ENCODE measurements at places on chromosomes 2 and 18.
A peak's percentile ranks its signal among the peaks of the same experiment; 100 is the strongest.

DNA sequence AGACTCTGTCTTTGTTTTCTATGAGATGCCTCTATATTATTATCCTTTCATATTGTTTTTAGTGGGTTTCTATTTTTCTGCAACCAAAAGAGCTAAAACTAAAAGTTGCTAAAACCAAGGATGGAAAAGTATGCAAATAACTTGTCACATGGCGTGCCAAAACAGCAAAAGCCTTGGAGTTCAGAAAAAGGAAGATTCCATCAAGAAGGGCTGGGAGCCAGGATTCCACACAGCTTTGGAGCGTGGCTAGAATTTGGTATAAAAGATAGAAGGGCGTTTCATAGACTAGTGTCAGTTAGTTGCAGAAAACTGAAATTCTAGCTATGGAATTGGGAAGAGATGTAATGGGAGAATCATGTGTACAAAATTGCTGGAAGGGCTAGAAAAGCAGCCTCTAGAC is 4.1 kb downstream of the SCYGR1 start:
- DNase-seq, result no peak

DNA sequence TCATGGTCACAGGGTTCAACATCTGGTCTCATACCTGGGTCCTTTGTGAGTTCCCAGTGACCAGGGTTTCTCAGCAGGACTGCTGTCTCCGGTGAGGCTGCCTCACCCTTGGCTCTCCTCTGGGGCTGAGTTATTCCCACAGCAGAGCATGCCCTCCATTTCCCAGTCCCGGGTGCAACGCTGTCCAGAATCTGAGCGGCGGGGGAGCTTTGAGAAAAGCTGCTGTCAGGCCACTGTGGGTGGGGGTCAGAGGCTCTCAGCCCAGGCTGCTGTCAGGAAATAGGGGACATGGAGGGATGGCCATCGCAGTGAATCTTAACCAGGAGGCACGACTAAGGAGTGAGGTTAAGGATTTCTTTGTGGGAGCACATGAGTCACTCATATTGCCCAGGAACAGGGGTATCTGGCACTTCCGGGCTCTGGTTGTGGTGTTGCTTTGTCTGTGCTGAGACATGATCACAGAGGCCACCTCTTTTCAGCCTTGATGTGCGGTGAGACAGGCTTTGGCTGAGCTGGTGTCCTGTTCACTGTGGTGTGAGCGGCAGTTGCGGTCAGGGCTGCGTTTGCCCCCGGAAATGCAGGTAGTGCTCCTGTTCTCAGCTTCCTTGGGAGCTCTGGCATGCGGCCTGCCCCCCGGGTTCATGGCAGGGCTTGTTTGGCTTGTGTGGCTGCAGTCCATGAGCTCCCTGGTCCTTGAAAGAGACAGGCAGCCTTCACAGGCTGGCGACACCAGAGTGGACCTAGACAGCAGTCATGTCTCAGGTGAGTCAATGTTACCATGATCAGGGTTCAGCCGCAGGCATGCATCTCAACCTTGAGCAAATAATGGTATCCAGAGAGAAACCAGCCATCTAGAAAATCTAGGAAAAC is 310.7 kb upstream of the MYT1L start:
- DNase-seq, result no peak

- DNase-seq, result no peak
These were observed 180.6 kb downstream of the MC4R start for GRCh38 chr18:60191926-60192325.

GRCh38 chr18:23529604-23530003 is 26.3 kb downstream of the RMC1 start:
- peak; percentile 79 for DNase-seq

DNA sequence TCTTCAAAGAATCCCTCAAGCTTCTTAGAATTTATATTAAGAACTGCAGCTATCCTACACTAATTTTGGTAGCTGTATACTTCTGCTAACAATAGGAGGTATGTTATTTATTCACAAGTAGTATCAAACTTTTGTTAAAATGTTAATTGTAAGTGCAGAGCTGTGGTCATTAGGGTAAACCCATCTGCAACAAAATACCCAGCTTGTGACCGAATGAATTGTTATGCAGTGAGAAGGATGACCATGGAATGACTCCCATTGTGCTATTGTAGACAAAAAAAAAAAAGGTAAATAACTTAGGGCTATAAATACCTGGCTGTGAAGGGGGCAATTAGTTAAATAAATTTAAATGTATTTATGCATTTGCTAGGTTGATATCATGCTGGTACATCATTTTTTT is 186.1 kb downstream of the ADCYAP1 start:
- DNase-seq, result no peak

DNA sequence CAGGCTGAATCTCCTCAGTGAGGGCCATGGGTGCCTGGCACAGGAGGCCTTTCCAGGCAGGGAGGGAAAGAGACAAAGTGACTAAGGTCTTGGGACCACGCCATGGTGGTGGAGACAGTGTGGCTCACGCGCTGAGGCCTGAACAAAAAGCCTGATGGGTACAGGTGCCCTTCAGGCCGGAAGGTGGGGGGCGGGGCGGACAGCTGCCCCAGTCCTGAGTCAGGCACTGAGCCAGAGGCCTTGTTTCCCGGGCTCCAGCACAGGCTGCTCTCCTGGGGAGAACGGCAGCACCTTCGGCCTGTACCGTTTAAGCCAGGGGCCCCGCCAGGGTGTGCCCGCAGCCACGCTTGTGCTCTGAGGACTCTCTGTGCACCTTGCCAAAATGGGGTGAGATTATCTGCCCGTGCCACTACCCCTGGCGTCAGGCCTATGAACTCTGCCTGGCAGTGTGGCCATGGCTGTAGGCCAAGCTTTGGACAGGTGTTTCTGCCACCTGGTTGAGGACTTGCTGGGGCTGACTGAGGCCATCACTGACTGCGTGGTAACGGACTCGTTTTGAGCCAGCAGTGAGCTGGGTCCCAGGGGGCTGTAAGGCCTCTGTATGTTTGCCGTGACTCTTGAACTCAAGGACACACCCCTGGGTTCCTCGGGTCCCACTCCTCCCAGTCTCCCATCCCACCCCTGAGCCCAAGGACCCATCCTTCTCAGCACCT is 31.7 kb upstream of the DNMT3A start:
- DNase-seq, result no peak

GRCh38 chr2:37322368-37322767 is 2.3 kb downstream of the PRKD3 start:
- DNase-seq, result peak; percentile 79

GRCh38 chr2:223590964-223591363 is 11.2 kb downstream of the SCG2 start:
- DNase-seq, result peak; percentile 83

DNA sequence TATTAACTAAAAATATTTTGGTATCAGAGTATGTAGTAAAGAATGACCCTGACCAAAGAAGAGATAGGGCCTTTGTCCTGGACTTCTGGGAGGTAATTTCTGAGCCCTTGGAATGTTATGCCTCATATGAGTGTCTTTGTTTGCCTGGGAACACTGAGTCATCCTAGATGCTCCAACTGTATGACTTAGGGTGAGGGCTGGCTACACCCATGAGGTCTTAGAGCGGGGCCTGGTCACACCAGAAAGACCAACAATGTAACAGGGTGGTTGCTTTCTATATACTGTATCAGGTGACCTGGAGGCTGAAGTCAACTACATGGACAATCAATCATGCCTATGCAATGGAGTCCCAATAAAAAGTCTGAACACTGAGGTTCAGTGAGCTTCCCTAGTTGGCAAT is 253.1 kb downstream of the MBD2 start:
- no peak for DNase-seq

GRCh38 chr2:56376699-56377665 is 193.2 kb downstream of the CCDC85A start:
- peak; percentile 21 for DNase-seq

- no peak for DNase-seq
These were observed 79.0 kb downstream of the ZAP70 start for GRCh38 chr2:97792416-97792815.

DNA sequence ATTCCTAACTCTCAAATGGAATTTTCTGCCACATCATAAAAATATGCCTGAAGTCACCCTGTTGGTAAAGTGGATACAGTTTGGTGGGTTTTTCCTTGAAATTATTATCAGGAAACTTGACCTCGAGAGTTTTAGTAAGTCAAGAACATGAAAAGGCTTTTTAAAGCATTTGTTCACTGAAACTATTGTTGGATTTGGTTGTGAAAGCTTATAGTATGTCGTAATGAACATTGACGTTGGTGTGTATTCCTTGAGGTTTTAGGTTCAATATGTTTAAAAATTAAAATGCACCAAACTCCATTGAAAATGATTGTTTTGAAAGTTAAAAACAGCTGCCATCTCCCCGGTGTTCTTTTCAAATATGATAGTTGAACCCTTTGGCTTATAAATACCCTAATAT is 30.8 kb downstream of the AOX1 start:
- DNase-seq, result peak; percentile 65

GRCh38 chr2:220590476-220590875 is 963.0 kb downstream of the SLC4A3 start:
- no peak for DNase-seq

- no peak for DNase-seq
These were observed 105.1 kb downstream of the SP3 start for GRCh38 chr2:173860082-173860481.
